Kidney (tissue), 22 donors: ENCODE measurements at places on chromosomes 7 and 10. TPM values are rescaled to one million over a fixed set of nuclear protein-coding genes. Genes with fewer than 3 reads are reported as not detected.
A peak's percentile ranks its signal among the peaks of the same experiment; 100 is the strongest.

DNA sequence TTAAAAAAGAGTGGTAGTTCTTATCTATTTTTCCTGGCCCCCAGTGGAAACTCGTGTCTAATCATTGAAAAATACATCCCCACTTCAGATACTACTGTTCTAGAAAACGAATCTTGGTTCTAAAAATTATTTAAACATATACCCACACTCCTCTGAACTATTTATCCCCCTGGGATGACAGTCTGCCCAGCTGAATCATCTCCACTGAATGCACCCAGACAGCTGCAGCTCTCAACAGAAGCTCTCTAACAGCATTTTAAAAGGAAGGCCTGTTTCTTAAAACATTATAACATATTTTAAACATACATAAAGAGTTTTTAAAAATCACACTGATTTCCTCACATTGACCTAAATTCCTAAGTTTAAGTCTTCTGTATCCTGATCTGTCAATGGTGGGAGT is 544.6 kb upstream of the PHF14 start:
- DNase-seq, result peak; percentile 12

MARVELD1 gene
- 8.3 TPM for polyA plus RNA-seq

GRCh38 chr7:55552320-55553023 is 19.8 kb downstream of the VOPP1 start:
- DNase-seq, result peak; percentile 80

GRCh38 chr10:119420950-119421875 is 121.3 kb downstream of the RGS10 start:
- DNase-seq, result peak; percentile 2

FAM13C gene
- 1.5 TPM for polyA plus RNA-seq

LRIT1 gene
- polyA plus RNA-seq, result not detected

MGMT gene
- 70.0 TPM for polyA plus RNA-seq

ODAD2 gene
- polyA plus RNA-seq, result 0.28 TPM

GRCh38 chr10:11931038-11931437 is 107.9 kb downstream of the PROSER2 start:
- DNase-seq, result no peak

DNA sequence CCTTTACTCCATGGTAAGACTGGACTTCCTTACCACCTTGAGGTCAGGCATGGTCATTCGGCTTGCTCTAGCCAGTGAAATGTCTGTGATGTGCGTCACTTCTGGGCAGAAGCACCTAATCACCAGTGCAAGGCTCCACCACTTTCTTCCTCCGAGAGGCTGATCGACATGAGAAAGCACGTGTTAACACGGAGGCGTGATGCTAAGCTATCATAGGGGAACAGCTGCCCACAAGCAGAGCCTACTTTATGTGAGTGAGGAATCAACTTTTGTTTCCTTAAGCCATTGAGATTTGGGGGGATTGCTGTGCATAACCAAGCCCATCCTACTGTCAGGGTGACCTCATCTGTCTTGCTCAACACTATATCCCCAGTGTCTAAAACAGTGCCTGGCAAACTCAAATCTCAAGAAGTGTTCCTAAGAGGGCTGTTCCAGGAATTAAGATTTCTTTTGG is 23.1 kb upstream of the SAR1A start:
- DNase-seq, result no peak

MRC1 gene
- 3.4 TPM for polyA plus RNA-seq

DNA sequence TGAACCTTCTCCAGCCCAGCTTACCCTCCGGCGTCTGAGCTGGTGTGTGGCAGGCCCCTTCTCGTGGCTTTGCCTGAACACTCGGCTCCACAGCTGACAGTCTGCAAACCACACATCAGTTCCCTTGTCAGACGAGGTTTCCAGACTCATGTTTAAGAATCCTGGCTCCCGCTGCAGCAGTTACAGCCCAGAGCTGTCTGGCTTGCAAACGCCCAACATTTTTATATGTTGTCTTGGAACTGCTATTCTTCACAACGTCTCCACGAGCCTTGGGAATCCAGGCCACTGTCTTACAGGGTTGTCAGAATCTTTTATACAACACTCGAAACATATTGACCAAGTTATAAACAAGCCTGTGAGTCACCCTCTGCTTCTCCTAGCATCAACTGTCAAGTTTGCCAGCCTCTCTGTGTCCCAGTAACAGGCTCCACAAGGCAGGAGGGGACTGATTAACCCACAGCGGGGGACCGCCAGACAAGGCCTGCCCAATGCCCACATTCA is 68.1 kb downstream of the TNS3 start:
- DNase-seq, result peak; percentile 71

- DNase-seq, result no peak
These were observed 72.5 kb upstream of the UCN3 start for GRCh38 chr10:5292196-5292735.

ABLIM1 gene
- polyA plus RNA-seq, result 32.3 TPM

- no peak for DNase-seq
These were observed 198.2 kb downstream of the EBF3 start for GRCh38 chr10:129765664-129766550.

DNA sequence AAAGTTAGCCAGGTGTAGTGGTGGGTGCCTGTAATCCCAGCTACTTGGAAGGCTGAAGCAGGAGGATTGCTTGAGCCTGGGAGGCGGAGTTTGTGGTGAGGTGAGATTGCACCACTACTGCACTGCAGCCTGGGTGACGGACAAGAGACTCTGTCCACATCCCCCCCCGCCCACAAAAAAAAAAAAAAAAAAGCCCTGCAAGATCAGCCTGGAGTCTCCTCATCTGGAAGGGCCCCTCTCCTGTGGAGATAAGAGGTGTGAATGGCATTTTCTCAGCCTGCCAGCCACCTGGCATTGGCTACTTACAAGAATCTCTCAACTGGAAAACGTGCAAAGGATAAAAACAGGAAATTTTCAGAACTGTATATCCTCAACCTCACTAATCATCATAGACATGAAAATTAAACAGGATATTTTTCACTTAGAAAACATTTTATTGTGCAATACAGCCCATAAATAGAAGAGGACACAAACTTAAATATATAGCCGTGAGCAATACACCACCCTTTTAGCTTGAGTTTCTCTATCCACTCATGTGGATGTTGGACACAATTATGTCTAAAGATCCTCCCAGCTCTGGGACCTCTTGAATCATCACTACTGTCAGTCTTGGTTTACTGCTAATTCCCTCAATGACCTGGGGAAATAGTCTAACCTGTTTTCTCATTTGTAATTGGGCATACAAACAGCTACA is 11.3 kb upstream of the TSPAN15 start:
- peak; percentile 16 for DNase-seq

DNA sequence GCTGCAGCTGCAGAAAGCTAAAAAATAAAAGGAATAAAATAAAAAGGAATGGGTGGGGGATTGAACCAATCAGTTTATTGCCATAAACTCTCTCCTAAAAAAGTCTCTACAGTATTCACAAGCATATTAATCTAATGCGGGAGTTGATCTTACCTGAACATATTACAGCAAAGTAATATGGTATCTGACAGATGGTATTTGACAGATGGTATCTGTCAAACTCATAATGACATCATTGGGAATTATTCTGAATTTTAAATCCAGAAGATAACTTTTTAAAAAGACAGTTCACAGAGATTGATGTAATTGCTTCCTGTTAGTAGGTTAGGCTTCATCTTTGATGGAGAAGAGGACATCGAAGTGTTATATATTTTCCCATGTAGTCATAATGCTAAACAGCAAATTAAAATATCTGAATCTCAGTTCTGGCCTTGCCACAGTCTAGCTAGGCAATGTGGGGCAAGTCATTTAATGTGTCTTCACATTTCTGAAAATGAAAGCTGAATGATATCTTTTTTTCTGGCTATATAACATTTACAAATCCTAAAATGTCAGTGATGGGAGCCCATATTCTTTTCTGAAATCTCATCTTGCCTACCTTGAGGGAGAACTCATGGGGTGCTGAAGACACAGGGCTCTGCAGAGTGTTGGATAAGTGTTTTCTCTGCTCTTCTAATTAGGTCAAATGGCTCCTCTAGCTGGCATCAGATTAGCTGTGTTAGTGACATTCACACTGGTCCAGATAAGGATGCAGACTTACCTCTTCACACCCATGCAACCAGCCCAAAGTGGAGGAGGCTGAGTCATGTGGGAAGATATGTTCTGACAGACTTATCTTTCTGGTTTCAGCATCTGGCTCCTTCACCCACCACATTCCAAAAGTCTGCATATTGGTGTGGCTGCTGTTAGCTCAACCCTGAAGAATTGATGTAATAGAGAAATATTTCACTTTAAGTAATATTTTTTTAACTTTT is 2.1 kb upstream of the LIPM start:
- DNase-seq, result no peak

MACC1 gene
- 3.7 TPM for polyA plus RNA-seq

DNA sequence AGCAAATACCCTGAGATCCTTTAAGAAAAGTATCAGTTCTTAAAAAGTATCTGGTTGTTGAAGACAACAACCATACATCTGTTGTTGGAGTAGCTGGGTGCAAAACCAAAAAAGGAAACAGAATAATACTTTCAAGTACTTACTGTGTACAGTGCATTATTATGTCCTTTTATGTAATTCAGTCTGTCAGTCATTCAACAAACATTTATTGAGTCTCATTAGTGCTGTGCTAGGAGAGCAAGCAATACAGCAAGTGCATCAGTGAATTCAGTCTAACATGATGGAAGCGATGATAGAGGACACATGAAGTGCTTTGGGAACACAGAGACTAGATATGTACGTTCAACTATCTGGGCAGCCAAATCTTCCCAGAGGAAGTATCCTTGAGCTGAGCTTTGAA is 37.4 kb upstream of the KIF5B start:
- DNase-seq, result no peak

DKK1 gene
- not detected for polyA plus RNA-seq

CLCN1 gene
- not detected for polyA plus RNA-seq

- no peak for DNase-seq
These were observed 83.7 kb downstream of the KIF20B start for GRCh38 chr10:89785095-89785494.

GRCh38 chr10:69505636-69506318 is 54.5 kb downstream of the TSPAN15 start:
- no peak for DNase-seq

DNA sequence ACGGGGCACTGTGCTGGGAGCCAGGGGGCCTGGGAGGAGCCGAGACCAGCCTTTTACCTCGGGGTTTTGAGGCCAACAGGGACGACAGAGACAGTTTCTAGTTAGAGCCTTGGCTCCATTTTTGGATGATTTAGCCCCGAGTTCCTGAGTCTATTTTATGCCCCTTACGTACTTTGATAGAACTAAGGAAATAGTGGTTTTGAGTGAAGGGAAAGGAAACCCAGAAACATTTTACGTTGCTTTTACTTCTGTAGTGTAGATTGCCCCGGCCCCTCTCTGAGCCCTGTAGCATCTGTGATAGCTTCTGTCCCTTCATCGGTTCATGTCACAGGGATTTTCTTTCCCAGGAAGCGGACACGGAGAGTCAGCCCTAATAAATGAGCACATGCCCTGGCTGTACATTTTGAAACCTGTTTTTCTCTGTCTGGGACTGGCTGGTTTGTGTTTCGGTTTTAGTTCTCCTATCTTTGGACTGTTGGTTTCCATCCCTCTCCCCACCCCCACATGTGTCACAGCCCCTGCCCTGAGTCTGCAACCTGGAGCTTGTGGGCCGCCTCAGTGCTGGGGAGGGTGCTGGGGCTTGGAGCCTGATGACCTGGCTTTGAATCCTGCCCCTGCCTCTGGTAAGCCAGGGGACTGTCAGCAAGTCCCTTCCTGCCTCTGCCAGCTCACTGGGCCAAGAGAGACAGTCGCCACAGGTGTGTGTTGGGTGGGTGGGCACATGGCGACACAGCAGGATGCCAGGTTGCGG is 6.9 kb upstream of the ORAI2 start:
- no peak for DNase-seq

AGAP9 gene
- 9.1 TPM for polyA plus RNA-seq

SLC13A4 gene
- not detected for polyA plus RNA-seq

POP7 gene
- 41.8 TPM for polyA plus RNA-seq

CYP26A1 gene
- not detected for polyA plus RNA-seq

- no peak for DNase-seq
These were observed 260.9 kb downstream of the ADARB2 start for GRCh38 chr10:1476455-1476803.

GRCh38 chr7:151095123-151095797 is 9.0 kb downstream of the AGAP3 start:
- DNase-seq, result peak; percentile 32

DNA sequence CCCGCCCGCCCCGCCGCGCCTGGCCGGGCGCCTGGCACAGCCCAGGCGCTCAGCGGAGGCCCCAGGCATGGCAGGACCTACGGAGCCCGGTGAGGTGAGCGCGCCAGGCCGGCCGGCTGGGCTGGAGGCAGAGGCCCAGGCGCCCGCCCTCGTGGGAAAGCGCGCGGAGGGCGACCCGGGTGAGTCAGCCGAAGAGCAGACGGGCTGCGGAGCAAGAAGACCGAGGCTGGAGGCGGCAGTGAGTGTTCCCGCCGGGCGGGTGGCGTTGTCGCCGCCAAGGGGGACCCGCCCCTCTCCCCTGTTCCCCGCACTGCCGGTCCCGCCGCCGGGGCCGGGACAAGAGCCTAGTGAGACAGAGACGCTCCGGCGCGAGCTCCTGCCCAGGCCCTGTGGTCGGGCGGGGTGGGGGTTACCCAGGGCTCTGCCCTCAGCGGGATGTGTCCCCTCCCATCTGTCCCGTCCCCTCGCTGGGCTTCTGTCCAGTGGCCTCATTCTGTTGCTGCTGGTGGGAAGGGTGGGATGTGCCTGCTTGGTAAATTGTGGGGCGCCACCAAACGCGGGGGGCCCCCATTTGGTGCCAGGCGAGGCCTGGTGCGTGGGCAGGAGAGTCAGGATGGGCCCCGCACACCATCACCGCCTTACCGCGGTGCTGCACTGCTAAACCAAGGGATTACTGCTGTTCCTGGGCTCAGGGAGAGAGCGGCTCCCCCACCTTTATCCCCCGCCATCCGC is 17.0 kb upstream of the NODAL start:
- peak; percentile 93 for DNase-seq

DNA sequence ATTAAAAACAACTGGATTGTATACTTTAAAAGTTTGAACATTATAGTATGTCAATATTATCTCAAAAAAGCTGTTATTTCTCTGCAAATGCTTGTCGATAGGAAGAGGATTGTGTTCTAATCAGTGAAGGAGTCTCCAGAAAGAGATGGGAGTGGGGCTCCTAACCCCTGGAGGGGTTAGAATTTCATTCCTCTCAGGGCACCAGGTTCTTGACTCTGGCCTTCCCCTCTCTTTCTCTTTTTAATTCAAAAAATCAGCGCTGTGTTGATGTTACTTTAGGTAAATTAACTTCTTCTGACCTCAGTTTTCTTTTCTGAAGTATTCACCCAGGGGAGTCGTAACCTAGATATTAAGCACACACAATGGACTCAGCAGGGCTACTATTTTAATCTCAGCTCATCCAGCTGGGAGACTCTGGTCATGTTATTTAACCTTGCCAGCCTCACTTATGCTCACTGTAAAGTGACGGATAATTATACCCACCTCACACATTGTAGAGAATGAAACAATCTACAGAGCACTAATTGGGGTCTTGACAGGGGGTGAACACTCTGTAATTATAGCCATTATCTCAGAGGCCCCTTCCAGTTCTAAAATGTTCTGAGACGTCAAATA is 59.4 kb downstream of the GCC1 start:
- no peak for DNase-seq
